Kidney (tissue), 22 donors: ENCODE measurements at places on chromosomes 13 and 19. TPM values are rescaled to one million over a fixed set of nuclear protein-coding genes. Genes with fewer than 3 reads are reported as not detected.

GRCh38 chr19:12838182-12838885, at the start of gene MAST1:
Gene MAST1 (plus strand): TSS chr19:12838515. CDS start chr19:12838573, 58 bp downstream.
- H3K4me3 ChIP-seq = no peak within 1 kb of the TSS
- H3K27ac ChIP-seq = no peak within 1 kb of the TSS
- peaks cover 45% of the 10 kb centered on the region for H3K27me3 ChIP-seq
- DNase-seq = peak; percentile 51
- no peaks in the 10 kb centered on the region for H3K36me3 ChIP-seq
- H3K4me1 ChIP-seq = no peaks in the 10 kb centered on the region

GRCh38 chr19:1064661-1065605, 2.0 kb upstream of the ARHGAP45 start:
- H3K27ac ChIP-seq = no peak overlapping the region
- H3K36me3 ChIP-seq = no peaks in the 10 kb centered on the region
- peaks cover 12% of the 10 kb centered on the region for H3K27me3 ChIP-seq
- no peak overlapping the region for H3K4me3 ChIP-seq
- no peak for DNase-seq

GRCh38 chr13:28558567-28558966, 63.6 kb upstream of the FLT1 start:
- H3K36me3 ChIP-seq = no peaks in the 10 kb centered on the region
- H3K4me1 ChIP-seq = no peaks in the 10 kb centered on the region
- no peak overlapping the region for H3K27ac ChIP-seq
- no peaks in the 10 kb centered on the region for H3K27me3 ChIP-seq
- H3K4me3 ChIP-seq = no peak overlapping the region

- H3K36me3 ChIP-seq = no peaks in the 10 kb centered on the region
- peak; percentile 81 for DNase-seq
- H3K4me1 ChIP-seq = no peaks in the 10 kb centered on the region
- H3K27ac ChIP-seq = no peak overlapping the region
Measured at GRCh38 chr19:15463861-15464371, 428 bp downstream of the RASAL3 start.

- H3K27me3 ChIP-seq = no peaks in the 10 kb centered on the region
- H3K4me3 ChIP-seq = no peak overlapping the region
- H3K4me1 ChIP-seq = no peaks in the 10 kb centered on the region
Measured at GRCh38 chr13:74726206-74726605, 592.0 kb upstream of the KLF12 start.

GRCh38 chr19:57241176-57241575, 744 bp downstream of the ZNF805 start:
- no peak overlapping the region for H3K27ac ChIP-seq
- H3K4me3 ChIP-seq = peak overlapping the region; percentile 84
- H3K36me3 ChIP-seq = peaks cover 2% of the 10 kb centered on the region

The ZNF737 gene
- 22.7 TPM for total RNA-seq

The CD33 gene
- 14.0 TPM for total RNA-seq

DNA sequence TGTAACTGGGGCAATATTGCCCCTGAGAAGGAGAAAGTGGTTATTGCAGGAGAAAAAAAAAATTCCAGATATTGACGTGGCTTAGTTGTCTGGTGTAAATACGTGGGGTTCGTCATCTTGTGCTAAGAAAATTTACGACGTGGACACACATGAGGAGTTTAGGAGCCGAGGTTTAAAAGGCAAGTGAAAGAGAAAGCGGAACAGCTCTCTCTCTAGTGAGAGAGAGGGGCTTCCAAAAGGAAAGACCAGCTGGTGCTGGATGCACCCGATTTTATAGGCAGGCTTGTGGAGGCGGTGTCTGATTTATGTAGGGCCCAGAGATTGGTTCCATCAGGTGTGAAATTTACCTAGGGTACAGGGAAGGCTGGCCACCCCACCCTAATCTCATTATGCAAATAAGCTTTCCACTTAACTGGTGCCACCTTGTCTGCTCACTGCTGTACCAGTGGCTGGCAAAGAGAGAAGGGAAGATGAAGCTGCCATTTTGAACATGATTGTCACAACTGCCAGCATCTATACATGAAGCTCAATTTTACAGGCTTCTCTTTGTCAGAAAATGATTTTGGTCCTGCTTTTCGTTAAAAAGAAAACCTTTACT, 845.1 kb downstream of the DACH1 start:
- H3K27ac ChIP-seq = no peak overlapping the region
- H3K4me1 ChIP-seq = no peaks in the 10 kb centered on the region
- H3K4me3 ChIP-seq = no peak overlapping the region
- peak; percentile 57 for DNase-seq

The ZNF66 gene
- total RNA-seq = 5.8 TPM

DNA sequence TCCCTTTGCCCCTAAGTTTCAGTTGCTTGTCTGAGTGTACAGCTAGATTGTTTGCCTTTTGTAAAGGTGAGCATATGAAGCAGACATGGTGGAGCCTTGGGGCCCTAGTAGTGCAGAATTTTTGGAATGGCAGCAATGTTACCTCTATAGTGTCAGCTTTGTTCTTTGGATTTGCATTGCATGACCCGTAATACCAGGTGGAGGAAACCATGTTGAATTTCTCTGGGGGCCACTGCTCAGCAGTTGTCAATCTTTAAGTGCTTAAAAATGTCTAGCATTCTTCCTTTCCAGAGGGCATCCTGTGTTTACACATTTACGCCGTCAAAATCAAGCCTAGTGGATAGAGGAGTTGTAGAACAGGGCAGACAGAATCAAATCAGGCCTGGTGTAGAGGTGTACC, 303.3 kb downstream of the ATP8A2 start:
- H3K27ac ChIP-seq = no peak overlapping the region
- no peaks in the 10 kb centered on the region for H3K27me3 ChIP-seq
- no peak for DNase-seq
- H3K4me1 ChIP-seq = no peaks in the 10 kb centered on the region
- H3K4me3 ChIP-seq = no peak overlapping the region

GRCh38 chr13:71274923-71275608, 591.9 kb downstream of the DACH1 start:
- no peaks in the 10 kb centered on the region for H3K4me1 ChIP-seq
- no peaks in the 10 kb centered on the region for H3K36me3 ChIP-seq

GRCh38 chr13:97566907-97567306, 132.9 kb downstream of the RAP2A start:
- no peaks in the 10 kb centered on the region for H3K4me1 ChIP-seq
- DNase-seq = no peak
- H3K4me3 ChIP-seq = no peak overlapping the region
- H3K27me3 ChIP-seq = no peaks in the 10 kb centered on the region
- H3K36me3 ChIP-seq = no peaks in the 10 kb centered on the region

GRCh38 chr19:47447470-47448359, 24.0 kb downstream of the SLC8A2 start:
- H3K4me3 ChIP-seq = no peak overlapping the region
- H3K27me3 ChIP-seq = peaks cover 29% of the 10 kb centered on the region
- H3K27ac ChIP-seq = no peak overlapping the region
- no peaks in the 10 kb centered on the region for H3K36me3 ChIP-seq

DNA sequence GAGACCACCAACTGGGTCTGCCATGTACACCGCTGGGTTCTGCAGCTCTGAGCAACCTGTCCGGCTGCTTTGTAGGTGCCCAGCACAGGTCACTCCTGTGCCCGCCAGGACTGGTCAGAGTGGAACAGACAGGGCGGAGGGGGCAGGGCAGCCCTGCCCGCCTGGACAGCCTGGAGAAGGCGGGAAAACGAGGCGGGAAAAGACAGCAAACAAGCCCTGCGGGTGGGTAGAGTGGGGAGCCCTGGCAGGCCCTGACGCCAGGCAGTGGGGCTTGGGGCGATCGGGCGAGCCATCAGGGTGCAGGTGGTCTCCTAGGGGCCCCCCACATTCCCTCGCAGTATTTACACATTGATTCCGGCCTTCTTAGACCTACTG, 533 bp upstream of the UHRF1 start:
- no peaks in the 10 kb centered on the region for H3K36me3 ChIP-seq
- DNase-seq = peak; percentile 54
- H3K27ac ChIP-seq = no peak overlapping the region
- no peaks in the 10 kb centered on the region for H3K4me1 ChIP-seq
- H3K27me3 ChIP-seq = no peaks in the 10 kb centered on the region

- H3K4me1 ChIP-seq = peaks cover 12% of the 10 kb centered on the region
- peak overlapping the region; percentile 67 for H3K4me3 ChIP-seq
- no peaks in the 10 kb centered on the region for H3K27me3 ChIP-seq
- DNase-seq = peak; percentile 97
Measured at GRCh38 chr13:30616927-30617314, 799 bp upstream of the USPL1 start.

The ZNF701 gene
- 25.1 TPM for total RNA-seq

DNA sequence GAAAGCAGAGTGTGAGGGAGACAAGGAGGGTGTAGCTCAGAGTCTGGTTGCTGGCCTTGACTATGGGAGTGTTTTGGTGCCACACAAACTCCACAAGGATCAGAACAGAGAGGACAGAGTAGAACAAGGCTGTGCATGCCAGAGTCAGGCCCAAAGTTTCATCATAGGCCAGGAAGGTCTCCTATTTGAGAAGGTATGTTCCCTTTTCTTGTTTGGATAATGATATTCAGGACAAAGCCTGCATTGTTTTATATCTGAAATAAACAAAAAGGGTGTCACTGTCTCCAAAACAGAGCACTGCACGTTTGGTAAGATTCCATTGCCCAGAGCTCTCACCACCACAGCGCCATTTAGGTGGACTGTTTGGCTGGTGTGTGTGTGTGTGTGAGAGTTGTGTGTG, 3.1 kb upstream of the ZSCAN5A start:
- peaks cover 3% of the 10 kb centered on the region for H3K4me1 ChIP-seq
- DNase-seq = no peak
- no peak overlapping the region for H3K27ac ChIP-seq
- H3K36me3 ChIP-seq = peaks cover 2% of the 10 kb centered on the region
- no peaks in the 10 kb centered on the region for H3K27me3 ChIP-seq

DNA sequence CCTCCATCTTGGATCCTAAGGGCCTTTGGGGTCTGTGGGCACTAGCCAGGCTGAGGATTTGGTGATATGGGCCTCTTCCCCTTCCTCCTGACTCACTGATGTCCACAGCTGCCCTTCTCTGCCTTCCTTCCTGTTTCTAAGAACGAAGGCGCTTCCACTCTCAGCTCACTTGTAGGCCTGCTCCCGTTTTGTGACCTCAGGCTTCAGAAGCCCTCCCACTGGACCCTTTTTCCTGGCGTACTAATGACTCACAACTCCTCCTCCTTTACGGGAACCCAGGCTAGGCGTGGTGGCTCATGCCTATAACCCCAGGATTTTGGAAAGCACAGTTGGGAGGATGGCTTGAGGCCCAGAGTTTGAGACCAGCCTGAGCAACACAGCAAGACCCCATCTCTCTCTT, 55.6 kb downstream of the TMED1 start:
- H3K27ac ChIP-seq = peak overlapping the region; percentile 29
- peaks cover 40% of the 10 kb centered on the region for H3K36me3 ChIP-seq
- no peaks in the 10 kb centered on the region for H3K27me3 ChIP-seq

The SCEL gene
- total RNA-seq = 3.3 TPM

The KLK14 gene
- total RNA-seq = 0.22 TPM

DNA sequence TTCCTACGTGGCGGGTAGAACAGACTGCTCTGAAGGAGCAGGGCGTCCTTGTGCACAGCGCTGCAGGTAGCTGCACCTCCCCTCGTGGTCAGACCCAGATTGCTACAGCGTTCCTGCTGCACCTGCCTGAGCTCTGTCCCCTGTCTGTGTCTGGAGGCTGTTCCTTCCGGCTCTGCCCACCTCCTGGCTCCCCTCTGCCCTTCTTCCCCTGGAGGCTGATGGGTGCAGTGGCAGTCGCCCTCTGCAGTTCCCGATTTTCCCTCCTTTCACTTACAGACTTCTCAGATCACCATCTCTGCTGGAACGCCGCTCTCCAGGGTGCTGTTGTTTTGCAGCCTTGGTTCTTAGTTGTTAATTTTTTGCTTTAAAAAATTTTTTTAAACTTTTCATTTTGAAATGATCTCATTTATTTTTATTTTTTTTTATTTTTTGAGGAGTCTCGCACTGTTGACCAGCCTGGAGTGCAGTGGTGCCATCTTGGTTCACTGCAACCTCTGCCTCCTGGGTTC, 53.6 kb downstream of the SMARCA4 start:
- no peaks in the 10 kb centered on the region for H3K4me1 ChIP-seq
- no peak for DNase-seq
- no peak overlapping the region for H3K27ac ChIP-seq

- H3K36me3 ChIP-seq = no peaks in the 10 kb centered on the region
- H3K4me1 ChIP-seq = no peaks in the 10 kb centered on the region
- peak overlapping the region; percentile 86 for H3K27ac ChIP-seq
- peak; percentile 46 for DNase-seq
- H3K27me3 ChIP-seq = no peaks in the 10 kb centered on the region
Measured at GRCh38 chr19:35757231-35757748, 461 bp upstream of the HSPB6 start.

DNA sequence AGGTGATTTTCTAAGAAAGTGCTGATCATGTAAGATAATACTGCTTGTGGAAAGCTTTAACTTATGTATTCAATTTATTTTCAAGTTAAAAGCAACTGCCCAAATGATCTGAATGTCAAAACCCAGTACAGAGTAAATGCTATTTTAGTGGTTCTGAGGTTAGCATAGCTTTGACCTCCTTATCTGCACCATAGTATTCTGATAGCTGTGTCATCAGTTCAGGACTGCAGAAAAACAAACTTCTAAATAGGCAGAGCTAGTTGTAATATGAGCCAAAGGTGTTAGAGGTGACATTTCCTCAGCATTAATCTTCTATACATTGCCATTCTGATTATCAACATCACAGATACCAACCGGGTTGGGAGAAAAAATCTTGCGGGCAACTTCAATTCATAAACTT, 758.7 kb downstream of the SLITRK5 start:
- no peaks in the 10 kb centered on the region for H3K36me3 ChIP-seq
- DNase-seq = no peak
- H3K27me3 ChIP-seq = no peaks in the 10 kb centered on the region
- H3K4me1 ChIP-seq = no peaks in the 10 kb centered on the region

The CGB7 gene
- not detected for total RNA-seq

GRCh38 chr19:4294389-4294788, 7.8 kb downstream of the TMIGD2 start:
- no peak overlapping the region for H3K27ac ChIP-seq
- H3K27me3 ChIP-seq = no peaks in the 10 kb centered on the region
- no peak overlapping the region for H3K4me3 ChIP-seq

DNA sequence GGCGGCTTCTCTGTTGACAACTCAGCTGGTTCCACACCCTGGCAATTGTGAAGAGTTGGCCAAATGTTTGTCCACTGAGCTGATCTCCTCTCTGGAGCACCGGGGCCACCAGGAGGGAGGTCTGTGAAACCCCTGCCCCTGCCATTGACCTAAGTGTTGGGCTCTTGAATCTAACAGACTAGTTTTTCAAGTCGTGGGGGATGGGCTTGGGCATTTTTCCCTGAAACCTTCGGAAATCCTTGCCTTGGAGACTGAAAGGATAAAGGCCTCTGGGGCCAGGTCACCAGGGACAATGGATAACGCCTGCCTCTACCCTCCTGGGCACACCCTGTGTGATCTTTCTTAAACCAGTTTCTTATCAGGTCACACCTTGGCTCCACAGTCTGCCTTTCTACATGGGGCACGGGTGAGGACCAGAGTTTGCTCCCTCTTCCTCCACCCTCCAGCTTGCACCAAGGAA, 881 bp downstream of the GEMIN7 start:
- no peak for DNase-seq
- peak overlapping the region; percentile 89 for H3K4me3 ChIP-seq
- peaks cover 12% of the 10 kb centered on the region for H3K4me1 ChIP-seq

- no peaks in the 10 kb centered on the region for H3K36me3 ChIP-seq
- no peaks in the 10 kb centered on the region for H3K27me3 ChIP-seq
- H3K27ac ChIP-seq = peak overlapping the region; percentile 87
- H3K4me1 ChIP-seq = no peaks in the 10 kb centered on the region
- DNase-seq = peak; percentile 53
Measured at GRCh38 chr19:45507872-45508416, 665 bp downstream of the VASP start.
